ENCODE measurements at places on chromosomes 3 and 15.

- DNase-seq = no peak
Measured at GRCh38 chr15:74840851-74841775, 1.8 kb downstream of the ULK3 start.

DNA sequence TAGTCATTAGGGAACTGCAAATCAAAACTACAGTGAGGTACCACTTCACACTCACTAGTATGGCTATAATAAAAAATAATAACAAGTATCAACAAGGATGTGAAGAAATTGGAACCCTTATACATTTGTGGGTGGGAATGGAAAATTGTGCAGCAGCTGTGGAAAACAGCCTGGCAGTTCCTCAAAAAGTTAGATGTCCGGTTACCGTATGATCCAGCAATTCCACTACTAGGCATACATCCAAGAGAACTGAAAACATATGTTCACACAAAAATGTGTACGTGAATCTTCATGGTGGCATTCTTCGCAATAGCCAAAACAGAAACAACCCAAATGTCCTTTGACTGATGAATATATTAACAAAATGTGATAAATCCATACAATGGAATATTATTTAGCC, 187.9 kb upstream of the LYSMD4 start:
- no peak for DNase-seq

- DNase-seq = no peak
Measured at GRCh38 chr15:96335411-96336024, 5.0 kb downstream of the NR2F2 start.

GRCh38 chr3:147358144-147358992, 48.0 kb downstream of the ZIC4 start:
- no peak for DNase-seq

DNA sequence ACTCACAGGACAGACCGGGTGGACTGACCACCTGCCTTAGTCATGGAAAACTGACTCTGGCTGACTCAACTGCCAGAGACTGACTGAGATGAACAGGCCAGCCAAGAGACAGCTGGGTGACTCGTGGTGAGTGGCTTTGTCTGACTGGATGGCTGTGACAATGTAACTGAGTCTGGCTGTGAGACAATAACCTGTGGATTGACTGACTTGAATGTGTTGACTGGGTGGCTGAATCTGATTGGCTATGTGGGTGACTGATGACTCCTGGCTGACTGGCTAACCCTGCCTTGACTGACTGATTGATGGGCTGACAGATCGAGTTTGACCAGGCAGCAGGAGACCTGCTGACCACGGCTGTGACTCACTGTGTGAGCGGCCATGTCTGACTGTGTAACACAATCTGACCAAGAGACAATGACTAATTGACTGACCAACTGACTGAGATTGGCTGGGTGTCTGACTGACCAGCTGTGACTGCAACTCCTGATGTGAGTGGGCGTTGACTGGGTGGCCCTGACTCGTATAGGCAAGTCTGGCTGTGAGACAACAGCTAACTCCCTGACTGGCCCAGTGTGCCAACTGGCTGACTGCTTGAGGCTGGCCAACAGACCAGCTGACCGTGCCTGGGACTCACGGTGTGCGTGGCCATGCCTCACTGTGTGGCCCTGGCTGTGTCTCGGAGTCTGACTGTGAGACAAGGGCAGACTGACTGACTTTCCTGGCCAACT, 509.1 kb downstream of the SHQ1 start:
- peak; percentile 68 for DNase-seq

- no peak for DNase-seq
Measured at GRCh38 chr3:53167418-53168174, 6.6 kb downstream of the PRKCD start.

Measured in stimulated activated CD4-positive, alpha-beta T cell treated with anti-CD3 and anti-CD28 coated beads, Interleukin-1b, Interleukin-23, amount 100 ng/mL, for 24 hours (primary cell).